AG04449 (cell line): ENCODE measurements at places on chromosomes 13 and 19.
A peak's percentile ranks its signal among the peaks of the same experiment; 100 is the strongest.

GRCh38 chr19:35666251-35666913 is at the start of gene UPK1A:
TSS of gene UPK1A (plus strand) at chr19:35666517. CDS start at chr19:35666813, 296 bp downstream.
- no peak for DNase-seq

GRCh38 chr13:93794197-93794885 is 567.7 kb downstream of the GPC6 start:
- no peak for DNase-seq

GRCh38 chr13:97429681-97430081 is 4.3 kb upstream of the RAP2A start:
- no peak for DNase-seq

- DNase-seq: no peak
These were observed 3.6 kb downstream of the ARHGAP45 start for GRCh38 chr19:1070576-1070930.

DNA sequence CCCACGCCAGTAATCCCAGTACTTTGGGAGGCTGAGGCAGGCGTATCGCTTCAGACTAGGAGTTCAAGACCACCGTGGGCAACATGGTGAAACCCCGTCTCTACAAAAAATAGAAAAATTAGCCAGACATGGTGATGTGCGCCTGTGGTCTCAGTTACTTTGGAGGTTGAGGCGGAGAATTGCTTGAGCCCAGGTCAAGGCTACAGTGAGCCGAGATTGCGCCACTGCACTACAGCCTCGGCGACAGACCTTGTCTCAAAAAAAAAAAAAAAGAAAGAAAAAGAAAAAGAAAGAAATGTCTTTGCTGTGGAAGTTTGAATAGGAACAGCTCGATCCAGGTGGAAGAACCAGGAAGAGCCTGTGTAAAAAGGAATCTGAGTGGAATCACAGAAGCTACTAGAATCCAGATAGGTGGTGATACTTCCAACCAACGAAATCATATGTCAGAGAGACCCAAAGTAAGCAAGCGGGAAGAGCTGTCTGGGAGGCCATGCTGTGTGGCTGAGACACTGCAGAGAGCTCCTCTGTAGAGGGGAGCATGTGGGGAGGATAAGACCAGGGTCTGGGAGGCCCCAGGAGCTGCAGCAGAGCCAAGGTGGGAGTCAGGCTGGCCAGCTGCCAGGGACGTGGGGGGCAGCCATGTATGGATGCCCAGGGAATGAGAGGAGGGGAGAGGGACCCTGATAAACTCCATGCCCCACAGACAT is 21.1 kb downstream of the LATS2 start:
- no peak for DNase-seq

- no peak for DNase-seq
These were observed 57.4 kb downstream of the TM9SF2 start for GRCh38 chr13:99558570-99559180.

DNA sequence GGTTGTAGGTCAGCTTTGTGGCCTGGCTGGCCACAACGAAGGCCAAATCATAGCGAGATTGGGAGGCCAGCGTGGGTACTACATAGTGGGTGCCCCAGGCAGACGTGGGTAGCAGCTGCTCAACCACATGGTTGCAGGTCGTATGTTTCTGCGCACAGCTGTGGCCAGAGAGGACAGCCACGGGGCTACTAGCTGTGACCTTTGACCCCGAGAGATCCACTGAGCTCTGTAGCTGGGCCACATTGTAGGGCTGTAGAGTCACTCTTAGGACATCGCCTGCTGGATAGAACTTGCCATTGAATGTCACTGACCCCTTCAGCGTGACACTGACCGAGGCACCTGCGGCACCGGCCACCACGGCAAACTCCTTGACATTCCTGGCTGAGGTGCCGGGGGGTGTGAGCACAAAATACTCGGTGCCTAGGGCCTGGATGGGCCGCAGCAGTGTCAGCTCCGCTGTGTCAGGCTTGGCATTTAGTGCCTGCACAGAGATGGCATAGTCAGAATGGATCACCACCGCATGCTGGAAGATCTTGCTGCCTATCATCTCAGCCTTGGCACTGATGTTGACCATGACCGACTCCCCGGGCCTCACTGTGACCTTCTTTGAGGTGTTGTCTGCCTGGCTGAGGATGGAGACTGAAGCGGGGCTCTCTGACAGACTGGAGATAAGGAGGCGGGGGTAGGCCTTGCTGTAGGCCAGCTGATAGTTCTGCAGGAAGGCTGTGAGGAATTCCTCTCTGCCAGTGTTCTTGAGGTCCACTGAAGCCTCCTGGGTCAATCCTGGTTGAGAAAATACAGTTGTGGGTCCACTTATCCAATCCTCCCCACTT is 6.7 kb downstream of the FCGBP start:
- no peak for DNase-seq

- peak; percentile 83 for DNase-seq
These were observed 254.4 kb downstream of the DLEU7 start for GRCh38 chr13:50589139-50589538.

GRCh38 chr19:444677-445210 is 16.1 kb downstream of the SHC2 start:
- no peak for DNase-seq

DNA sequence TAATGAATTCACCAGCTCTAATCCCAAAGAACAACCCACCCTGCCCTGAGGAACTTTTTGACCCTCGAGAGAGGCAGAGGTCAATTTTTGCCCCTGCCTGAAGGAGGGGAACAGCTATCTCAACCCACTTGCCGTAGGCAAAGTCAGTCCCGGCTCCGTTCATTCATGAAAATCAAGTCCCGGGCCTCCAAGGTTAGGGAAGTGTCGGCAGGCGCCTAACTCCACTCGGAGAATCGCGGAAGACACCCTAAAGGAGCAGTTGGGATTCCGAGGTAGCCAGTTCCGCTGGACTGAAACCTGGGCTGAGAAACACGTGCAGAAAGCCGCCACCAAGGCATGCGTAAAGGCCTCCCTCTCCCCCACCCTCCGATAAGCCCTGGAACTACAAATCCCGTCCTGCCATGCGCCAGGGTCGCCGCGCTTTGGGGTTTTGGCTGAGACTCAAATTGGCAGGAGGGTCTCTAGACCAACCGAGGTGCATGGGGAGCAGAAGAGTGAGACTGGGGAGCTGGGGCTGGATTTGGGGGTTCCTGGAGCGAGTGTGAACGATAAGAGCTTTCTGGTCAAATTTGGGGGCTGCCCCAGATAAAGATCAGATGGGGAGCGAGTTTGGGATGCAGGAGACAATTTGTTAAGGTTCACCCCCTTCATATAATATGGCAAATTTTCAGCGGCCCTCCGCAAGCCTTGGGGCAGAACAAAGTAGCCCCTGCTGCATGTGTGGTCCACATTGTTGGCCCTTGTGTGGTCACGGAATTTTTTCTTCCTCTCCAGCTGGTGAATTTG is at the start of gene TNPO2:
Gene TNPO2, minus strand, starts transcription at position 292 of the 786 bp plus-strand sequence. CDS start 2,955 bp downstream, outside the sequence.
- no peak for DNase-seq

DNA sequence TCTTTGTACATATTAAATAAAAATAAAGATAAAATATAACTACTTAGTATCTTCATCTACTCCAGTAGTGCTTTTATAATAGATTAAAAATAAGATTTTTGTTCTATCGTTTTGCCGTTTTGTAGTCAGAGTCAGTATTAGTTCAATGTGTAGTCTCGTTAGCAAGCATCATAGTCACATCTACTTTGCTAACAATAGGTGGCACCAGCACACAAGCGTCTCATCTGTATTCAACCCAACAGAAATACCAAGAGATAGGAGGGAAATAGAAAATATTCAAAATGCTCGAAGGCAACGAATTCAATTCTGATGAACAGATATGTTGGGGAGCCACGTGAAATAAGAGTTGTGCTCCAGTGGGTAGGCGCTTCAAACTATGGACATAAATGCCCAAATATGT is 21.4 kb upstream of the MICU2 start:
- DNase-seq: no peak

- no peak for DNase-seq
These were observed 46.9 kb upstream of the VSTM2B start for GRCh38 chr19:29478578-29479565.

- peak; percentile 49 for DNase-seq
These were observed 166.9 kb downstream of the DLEU7 start for GRCh38 chr13:50676602-50677001.

GRCh38 chr19:38142176-38143035 is 81.6 kb downstream of the DPF1 start:
- no peak for DNase-seq

GRCh38 chr19:43782311-43782660 is 1.5 kb upstream of the KCNN4 start:
- no peak for DNase-seq

GRCh38 chr13:30743319-30744055 is 8.1 kb downstream of the ALOX5AP start:
- peak; percentile 98 for DNase-seq

DNA sequence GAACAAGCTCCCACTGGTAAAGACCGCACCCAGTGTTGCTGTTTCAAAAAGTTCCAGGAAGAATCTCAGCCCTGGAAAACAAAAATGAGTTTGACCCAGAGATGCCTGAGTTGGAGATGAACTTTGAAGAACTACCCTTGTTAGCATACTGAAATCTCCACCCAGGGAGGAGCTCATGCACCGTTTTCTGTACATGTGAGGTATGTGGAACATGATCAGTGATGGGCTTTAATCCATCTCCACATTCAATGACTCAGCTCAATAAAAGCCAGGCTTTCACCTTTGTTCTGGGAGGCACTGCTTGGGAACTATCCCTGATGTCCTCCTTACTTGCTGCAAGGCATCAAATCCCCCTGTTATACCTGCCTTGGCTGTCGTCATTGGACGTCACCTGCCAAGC is 279.9 kb downstream of the UQCRFS1 start:
- no peak for DNase-seq

- DNase-seq: no peak
These were observed 112.3 kb downstream of the POSTN start for GRCh38 chr13:37486171-37486681.

DNA sequence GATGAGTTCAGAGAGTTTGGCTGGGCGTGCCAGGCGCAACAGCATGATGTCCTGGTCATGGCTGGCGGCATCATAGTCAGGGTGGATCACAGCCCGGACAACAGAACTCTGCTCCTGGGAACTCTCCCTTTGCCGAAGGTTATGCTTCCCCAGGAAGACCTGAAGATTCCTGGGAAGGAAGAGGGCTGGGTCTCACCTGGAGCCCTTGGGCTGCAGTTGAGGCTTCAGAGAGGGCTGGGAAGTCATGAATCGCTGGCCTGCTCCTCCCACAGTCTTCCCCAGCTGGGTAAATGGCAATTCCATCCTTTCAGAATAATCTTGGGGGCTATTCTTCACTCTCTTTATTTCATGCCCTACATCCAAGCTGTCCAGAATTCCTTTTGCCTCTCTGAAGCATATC is 6.0 kb downstream of the KLK6 start:
- no peak for DNase-seq

DNA sequence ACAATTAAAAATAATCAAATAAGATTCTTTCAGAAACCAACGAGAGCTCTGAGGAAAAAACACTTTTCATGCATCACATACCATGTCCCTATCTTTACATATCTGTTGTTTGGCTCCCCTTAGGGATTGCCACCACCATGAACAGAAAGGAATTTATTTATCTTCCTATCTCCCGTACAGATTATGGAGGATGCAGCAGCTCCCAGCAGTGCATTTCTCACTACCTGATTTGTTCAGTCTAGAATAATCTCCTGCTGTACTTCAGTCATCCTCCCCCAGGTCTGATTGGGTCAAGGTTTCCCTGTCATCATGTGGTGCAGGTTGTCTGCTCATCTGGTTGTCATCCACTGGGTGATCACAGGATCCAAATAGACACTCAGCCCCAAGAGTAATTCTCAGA is 451.3 kb downstream of the OXGR1 start:
- no peak for DNase-seq

GRCh38 chr19:29003641-29004409 is 209.1 kb downstream of the UQCRFS1 start:
- no peak for DNase-seq

DNA sequence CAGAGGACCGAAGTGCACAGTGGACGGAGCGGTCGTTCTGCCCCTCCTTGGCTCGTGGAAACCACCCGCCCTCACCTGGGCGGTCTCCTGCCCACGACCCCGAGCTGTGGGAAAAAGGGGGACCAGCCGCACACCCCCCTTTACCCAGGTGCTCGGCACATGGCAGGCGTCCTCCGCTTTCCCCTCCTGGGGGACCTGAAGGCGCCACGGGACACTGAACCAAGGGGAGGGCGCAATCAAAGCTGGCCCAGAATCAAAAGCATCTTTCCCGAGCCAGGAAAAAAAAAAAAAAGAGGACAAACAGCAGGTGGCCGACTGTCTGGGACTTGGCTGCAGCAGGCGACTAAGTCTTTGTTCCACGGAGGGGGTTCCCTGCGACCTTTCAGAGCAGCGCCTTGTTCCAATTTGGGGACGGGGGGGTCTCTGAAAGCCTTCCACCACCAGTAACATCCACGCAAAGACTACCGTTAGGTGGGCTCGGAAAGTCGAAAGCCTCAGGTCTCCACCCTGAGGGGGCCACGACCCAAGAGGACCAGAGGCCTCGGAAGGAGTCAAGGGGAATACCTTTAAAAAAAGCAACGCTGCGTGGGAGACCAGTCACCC is 1.1 kb downstream of the MBD3 start:
- no peak for DNase-seq

DNA sequence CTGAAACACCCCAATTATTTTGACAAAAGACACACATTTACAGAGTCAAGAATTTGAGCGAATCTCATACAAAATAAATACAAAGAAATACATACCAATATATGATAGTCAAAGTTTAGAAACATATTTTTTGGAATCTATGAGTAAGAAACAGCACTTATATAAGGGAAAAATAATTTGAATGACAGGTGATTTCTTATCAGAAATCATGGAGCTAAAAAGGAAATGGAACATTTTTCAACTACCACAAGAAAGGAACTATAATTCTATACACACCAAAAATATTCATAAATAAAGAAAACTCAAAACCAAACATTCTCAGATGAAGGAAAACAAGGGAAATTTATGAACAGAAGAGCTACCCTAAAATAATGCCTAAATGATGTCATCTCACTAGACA is 1226.6 kb downstream of the PCDH9 start:
- no peak for DNase-seq

DNA sequence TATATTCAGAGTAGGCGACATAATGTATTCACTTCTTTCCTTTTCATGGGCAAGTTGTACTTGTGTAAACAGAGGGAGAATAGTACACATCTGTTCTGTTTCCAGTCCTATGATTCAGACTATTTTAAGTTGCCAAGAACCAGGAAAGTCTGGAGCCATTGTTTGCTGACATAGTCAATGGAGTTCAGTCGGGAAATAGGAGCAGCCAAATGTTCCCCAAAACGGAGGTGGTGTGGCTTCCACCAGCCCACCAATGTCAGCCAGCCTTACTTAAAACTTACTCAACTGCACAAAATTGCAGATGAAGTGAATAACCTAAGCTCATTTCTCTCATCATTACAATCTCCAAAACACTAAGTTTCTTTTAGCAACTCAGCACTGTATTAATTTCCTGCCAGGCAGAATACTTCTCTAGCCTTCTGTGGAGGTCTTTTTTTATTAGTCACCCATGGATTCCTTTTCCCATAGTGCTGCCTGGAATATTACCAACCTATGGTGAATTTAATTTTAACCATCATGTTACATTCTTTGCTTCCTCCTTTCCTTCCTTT is 22.3 kb upstream of the CSNK1A1L start:
- peak; percentile 40 for DNase-seq
